ENCODE measurements at places on chromosomes 6 and 20. TPM values are rescaled to one million over a fixed set of nuclear protein-coding genes. Genes with fewer than 3 reads are reported as not detected.

DNA sequence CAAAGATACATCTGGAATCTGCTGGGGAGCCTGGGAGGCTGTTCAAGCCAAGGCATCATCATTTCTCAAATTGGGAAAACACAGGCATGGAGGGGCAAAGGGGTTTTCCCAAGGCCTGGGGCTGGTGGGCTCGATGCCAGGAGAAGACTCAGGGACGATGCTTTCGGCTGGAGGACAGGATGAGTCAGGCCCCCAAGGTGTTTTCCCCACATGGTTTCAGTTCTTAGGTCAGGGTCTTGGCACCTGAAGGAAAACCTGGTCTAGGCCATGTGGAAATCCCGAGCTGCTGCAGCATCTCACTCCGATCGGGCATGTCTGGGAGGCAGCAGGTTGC lies 348.1 kb downstream of the CDC5L start:
- DNase-seq = no peak

- no peak for DNase-seq
These were observed 127.2 kb downstream of the CD109 start for GRCh38 chr6:73823046-73823735.

DNA sequence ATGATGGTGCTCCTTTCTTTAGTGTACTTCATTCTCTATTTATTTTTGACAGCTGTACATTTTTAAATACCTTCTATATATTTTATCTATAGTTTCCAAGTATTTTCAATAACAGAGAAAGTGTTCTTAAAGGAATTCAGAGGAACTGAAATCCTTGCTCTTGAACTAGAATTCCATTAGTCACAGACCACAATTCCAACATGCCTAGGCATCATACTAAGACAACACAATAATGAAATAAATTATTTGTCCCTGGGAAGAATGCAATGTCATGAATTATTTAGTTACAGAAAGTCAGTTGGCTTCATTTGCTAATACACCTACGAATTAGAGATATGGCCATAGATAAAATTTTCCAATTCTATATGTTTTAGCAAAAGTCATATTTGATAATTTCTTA lies 671.2 kb downstream of the EPHA7 start:
- DNase-seq = no peak

- no peak for DNase-seq
These were observed 27.4 kb downstream of the KCNQ5 start for GRCh38 chr6:72649032-72649984.

DNA sequence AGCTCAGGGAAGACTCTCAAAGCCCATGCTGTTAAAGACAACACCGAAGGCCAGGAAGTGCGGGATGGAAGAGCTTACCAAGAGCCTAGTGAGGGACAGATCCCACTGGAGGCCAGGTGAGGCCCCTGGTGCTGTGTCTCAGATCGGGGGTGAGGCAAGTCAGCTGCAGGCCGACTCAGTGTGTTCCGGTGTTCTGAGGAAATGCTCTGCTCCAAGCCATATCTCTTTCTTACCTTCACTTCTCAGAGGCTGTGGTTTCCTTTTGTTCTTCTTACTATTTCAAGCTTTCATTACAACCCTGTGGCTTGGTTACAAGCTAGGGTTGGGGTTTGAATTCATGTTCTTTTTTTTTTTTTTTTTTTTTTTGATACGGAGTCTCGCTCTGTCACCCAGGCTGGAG lies 114.3 kb upstream of the ZFP64 start:
- no peak for DNase-seq

DNA sequence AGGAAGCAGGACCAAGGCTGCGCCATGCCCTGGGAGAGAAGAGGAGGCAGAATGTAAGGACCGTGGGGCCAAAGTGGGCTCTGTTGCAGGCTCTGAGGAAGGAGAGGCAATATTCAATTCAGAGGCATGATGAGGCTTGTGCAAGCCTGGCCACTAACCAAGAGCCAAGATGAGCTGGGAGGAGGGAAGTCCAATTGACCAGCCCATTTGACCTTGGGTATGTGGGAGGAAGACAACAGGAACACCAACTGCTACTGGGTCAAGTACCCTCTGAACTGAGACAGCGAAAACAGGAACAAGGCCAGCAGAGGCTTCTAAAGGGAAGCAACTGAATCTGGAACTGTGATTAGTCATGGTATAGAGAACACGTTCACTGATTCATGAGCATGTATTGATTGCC lies 779.6 kb downstream of the MAFB start:
- peak; percentile 12 for DNase-seq

DNA sequence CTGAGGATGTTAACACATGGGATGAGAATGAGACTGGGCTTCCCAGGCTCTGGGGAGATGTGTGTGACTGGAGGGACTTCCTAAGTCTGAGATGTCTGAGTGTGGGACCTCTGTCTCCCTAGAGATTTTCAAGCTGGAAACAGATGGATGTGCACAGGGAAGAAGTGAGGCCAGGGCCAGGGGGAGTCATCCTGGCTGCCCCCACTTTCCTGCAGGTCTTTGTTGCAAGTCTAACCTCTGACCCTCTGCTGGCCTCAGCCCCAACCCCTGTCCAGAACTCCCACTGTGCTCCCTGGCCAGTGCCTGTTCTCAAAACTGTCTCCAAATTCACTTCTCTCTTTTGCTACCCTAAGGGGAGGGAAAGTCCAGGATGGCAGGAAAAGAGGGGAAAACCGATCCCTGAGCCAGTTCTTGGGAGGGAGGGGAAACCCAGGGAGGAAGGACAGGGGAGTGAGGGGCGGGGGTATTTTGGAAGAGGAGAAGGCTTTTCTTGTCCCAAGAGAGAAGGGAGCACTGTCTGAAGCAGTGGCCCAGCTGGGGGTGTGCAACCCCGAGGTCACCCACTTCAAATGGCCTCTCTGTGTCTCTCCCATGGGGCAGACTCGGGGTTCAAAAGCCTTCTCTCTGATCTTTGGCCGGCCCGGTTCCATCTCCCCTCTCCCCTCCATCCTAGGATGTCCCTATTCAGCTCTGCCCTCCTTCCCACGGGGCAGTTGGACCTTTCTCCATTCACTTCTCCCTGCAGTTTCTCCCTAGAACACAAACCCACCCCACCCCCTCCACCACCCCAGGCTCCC lies 3.1 kb downstream of the PPP1R18 start:
- DNase-seq = peak; percentile 57

- DNase-seq = no peak
These were observed 64.1 kb downstream of the GFOD1 start for GRCh38 chr6:13423252-13423651.

GRCh38 chr6:12585497-12585958 lies 131.0 kb upstream of the PHACTR1 start:
- no peak for DNase-seq

GRCh38 chr20:6709910-6710595 lies 57.4 kb upstream of the BMP2 start:
- DNase-seq = no peak

- DNase-seq = no peak
These were observed 468.0 kb downstream of the PREX1 start for GRCh38 chr20:48359692-48360341.

DNA sequence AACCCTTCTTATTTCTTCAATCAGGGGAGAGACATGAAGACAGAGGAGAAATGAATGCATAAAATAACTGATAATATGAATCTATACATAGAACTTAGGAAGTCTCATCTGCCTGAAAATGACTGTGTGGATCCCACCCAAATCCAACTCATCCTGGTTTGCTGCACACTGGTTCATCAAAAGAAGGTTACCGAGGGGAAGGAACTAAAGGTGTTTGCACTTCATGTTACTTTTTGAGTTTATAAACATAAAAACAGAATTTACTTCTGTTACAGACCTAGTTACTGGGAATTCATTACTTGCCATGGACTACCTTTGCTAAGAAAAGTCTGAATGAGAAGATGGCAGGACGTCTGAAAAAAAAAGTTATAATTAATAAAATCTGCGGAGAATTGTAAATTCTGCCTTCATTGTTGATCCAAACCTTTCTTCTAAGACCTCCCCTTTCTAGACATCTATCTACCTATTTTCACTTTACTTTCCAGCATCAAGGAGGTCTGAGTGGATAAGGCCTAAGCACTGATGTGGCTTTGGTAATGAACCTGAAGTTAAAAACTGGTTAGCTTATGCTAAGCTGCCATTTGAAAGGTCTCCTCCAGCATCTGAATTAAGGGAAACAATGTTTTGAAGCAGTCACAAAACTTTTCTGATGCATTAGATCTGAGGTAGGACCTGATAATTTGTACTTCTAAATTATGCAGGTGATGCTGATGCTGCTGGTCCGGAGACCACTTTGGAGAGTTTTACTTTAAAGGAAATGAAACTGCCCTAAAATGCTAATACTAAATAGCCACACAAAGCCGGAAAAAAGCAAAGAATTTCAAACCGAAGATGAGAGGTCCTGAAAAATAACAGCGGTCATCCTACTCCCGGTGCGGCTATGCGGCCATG lies 84.0 kb downstream of the HFE start:
- DNase-seq = no peak

DNA sequence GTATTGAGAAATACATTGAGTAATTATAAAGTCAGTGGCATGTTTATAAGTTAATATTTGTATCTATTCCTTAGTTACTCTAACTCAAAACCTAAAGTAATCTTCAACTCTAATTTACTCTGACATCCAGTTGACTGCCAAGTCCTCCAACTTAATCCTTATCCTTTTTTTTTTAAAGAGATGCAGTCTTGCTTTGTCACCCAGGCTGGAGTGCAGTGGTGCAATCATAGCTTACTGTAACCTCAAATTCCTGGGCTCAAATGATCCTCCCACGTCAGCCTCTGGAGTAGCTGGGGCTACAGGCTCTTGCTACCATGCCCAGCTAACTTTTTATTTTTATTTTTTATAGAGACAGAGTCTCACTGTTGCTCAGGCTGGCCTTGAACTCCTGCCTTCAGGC lies 24.4 kb downstream of the PTPN1 start:
- peak; percentile 30 for DNase-seq

GRCh38 chr6:139710556-139710955 lies 336.1 kb upstream of the CITED2 start:
- DNase-seq = no peak

DNA sequence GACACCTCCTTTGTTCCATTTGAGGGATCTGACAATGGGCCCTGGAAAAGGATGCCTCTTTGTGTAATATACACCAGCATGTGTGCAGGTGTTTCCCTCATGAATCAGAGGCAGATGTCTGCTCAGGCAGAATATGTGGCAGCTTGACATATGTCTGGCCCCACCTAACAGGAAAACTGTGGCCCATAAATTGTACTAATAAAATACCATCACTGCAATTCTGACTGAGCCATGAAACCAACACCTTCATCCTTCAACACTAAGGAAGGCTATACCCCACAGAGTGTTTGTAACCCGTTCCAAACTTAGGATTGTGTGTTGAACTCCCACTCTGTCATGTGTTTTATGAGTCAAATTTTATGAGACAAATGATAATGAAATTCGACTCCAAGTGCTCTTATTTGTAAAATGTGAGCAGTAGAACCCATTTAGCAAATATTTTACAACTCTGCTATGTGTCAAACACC lies 22.7 kb downstream of the LAMA4 start:
- no peak for DNase-seq

DNA sequence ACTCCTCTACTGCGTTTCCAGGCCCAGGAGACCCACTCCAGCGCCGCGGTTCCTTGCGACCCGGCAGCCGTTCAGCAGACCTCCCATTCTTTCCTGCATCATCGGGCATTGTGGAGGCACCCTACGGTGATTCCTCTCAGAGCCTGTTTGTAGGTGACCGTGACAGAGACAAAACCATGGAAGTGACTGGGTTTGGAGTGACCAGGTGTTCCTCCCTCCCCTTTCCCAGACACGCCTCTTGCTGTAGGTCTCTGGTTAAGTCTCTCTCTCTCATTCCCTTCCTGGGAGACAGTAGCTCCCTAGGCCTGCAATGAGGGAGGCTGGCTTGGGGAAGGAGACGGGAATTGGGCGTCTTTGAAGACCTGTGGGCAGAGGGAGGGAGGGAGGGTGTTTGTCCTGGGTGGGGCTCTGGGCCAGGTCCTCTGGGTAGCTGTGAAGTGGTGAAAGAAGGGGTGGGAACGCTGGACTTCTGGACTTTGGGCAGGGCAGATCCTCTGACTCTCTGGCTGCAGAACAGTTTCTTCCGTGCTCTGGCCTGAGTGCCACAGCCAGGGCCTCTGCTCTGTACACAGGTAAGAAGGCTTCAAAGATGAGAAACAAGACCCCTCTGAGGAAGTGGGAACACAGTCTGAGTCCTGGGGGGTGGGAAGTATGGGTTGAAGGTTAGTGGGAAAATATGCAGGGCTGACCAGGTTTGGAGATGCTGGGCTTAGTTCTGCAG lies 763 bp downstream of the KLC4 start:
- no peak for DNase-seq

DNA sequence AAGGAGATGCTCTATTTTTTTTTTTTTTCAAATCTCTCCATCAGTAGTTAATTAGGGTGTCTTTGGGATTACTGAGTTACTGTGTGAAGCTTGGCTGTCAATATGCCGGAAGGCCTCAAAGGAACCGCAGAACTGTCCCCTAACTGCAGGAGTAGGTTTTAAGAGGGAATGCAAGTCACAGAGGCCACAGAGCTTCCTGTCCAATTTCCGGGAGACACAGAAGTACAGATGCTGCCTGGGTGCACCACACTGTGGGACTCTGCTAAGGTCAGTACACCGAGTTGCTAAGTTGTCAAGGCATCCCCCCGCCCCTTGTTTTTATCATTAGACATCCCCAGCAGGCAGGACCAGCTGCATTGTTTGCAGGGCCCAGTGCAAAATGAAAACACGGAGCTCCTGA lies 120.2 kb upstream of the RAB32 start:
- DNase-seq = no peak

DNA sequence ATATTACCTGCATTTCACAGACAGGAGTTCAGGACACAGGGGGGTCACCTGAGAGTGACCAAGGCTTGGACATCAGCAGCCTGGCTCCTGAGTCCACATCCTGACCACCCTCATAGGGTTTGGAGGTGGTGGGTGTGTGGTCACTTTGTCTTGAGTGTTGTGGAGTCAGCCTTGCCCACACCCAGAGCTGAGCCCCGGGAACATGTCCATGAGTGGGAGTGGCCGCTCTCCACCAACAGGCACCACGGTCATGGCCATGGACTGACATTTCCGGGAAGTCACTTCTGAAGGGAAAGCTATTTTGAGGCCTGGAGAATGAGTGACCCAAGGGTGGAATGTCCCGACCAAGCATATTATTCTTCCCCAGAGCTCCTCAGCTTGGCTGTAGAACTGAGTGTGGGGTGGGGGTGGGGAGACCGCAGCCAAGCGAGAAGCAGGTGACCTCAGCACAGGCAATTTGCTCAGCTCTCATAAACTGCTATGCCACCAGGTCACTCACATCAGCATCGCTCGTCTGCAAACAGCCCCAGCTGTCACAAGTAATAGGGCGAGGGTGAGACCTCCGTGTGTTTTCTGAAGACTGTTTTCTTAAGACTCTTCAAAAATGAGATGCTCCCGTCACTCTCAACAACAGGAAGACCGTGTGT lies 348.6 kb upstream of the CDH4 start:
- DNase-seq = no peak

Gene RSPO3
- 28.2 TPM for total RNA-seq

Gene PXDC1
- 22.5 TPM for total RNA-seq

Gene GPR6
- total RNA-seq = not detected

Gene ULBP1
- total RNA-seq = 0.06 TPM

Gene SYTL3
- 8.0 TPM for total RNA-seq

Gene VIP
- total RNA-seq = not detected

Gene MEI4
- total RNA-seq = not detected

Gene NKAIN4
- not detected for total RNA-seq

Gene ACSS1
- 36.5 TPM for total RNA-seq

Gene DYNLRB1
- 96.0 TPM for total RNA-seq

Gene CCN6
- total RNA-seq = not detected

Gene CAPN11
- not detected for total RNA-seq

Gene PNPLA1
- total RNA-seq = not detected
